ENCODE measurements at places on chromosomes 4 and X. TPM values are rescaled to one million over a fixed set of nuclear protein-coding genes. Genes with fewer than 3 reads are reported as not detected.

The PDLIM5 gene
- 151 TPM for total RNA-seq

The TMEM271 gene
- not detected for total RNA-seq

The ADRA2C gene
- total RNA-seq, result 0.72 TPM

The HGFAC gene
- 0.13 TPM for total RNA-seq

The RAB41 gene
- not detected for total RNA-seq

The PABPC1L2B gene
- not detected for total RNA-seq

The RTL3 gene
- 0.07 TPM for total RNA-seq

The NHS gene
- 4.4 TPM for total RNA-seq

The AFM gene
- total RNA-seq, result not detected

The HPSE gene
- total RNA-seq, result 0.13 TPM

The HS3ST1 gene
- 0.65 TPM for total RNA-seq

The ZCCHC13 gene
- total RNA-seq, result not detected

The ARHGAP24 gene
- 36.0 TPM for total RNA-seq

The TBX22 gene
- total RNA-seq, result not detected

The SGCB gene
- 71.0 TPM for total RNA-seq

The VCX3A gene
- not detected for total RNA-seq

The DRP2 gene
- total RNA-seq, result 1.8 TPM

The SOWAHD gene
- 0.10 TPM for total RNA-seq

The TRPC3 gene
- 0.78 TPM for total RNA-seq

The NKX6-1 gene
- 0.13 TPM for total RNA-seq

The ADGRG4 gene
- total RNA-seq, result under 0.01 TPM

The CLGN gene
- 0.07 TPM for total RNA-seq

The PGK1 gene
- total RNA-seq, result 903 TPM

The SSX4 gene
- total RNA-seq, result not detected

The SCD5 gene
- 19.9 TPM for total RNA-seq

The DUSP9 gene
- not detected for total RNA-seq

The KDR gene
- total RNA-seq, result 13.3 TPM

The HSFX3 gene
- total RNA-seq, result not detected

The GRIA2 gene
- not detected for total RNA-seq

The TMEM31 gene
- total RNA-seq, result not detected

The TENM3 gene
- total RNA-seq, result 1.2 TPM

The PDZD4 gene
- 0.33 TPM for total RNA-seq

The TEC gene
- total RNA-seq, result 0.20 TPM

The NIPAL1 gene
- 2.0 TPM for total RNA-seq

The UCP1 gene
- total RNA-seq, result not detected

The GLRA2 gene
- total RNA-seq, result not detected
